ENCODE measurements at places on chromosomes 1 and 21. TPM values are rescaled to one million over a fixed set of nuclear protein-coding genes. Genes with fewer than 3 reads are reported as not detected.
A peak's percentile ranks its signal among the peaks of the same experiment; 100 is the strongest.

DNA sequence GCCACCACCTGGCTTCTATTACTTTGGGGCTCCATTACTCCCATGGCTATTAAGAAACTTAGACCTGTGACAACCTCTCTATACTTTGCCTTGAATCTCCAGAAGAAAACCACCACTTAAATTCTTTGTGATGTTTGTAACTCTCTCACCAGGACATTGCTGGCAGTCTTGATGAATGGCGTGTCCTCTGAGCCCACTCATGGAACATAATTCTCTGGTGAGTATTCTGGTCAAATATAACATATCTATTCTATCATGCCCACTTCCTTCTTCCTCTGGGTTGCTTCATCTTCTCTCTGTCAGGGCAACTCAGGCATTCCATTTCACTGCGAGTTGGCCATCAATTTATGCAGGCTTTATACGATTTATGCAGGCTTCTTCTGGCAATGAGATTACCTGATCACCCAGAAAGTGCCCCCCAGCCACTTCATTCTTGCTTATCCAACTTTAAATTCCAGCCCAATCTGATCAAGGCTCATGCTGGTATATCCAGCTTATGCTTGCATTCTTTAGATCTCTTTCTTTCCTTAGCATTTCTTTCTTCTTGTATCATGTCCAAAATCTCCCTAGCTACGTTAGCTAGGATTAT, 112.0 kb upstream of the CHRM3 start:
- peak; percentile 47 for DNase-seq

- DNase-seq, result no peak
These were observed 78.0 kb upstream of the ATP5PO start for GRCh38 chr21:33993286-33994231.

DNA sequence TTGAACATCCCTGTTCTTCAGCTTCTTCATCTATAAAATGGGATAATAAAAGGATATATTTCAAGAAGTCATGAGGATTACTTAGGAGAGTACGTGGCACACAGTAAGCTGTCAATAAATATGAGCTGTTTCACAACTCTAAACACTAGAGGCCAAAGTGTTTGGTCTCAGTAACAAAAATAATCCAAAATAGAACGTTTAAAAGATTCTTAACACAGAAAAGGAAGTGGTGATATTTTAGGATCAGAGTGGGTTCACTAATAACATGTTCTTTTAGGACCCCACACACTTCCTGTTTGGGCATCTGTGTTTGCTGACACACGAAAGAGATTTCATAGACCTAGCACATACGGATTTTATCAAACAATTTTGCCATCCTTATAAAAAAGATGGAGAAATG, 32.9 kb downstream of the TNFSF18 start:
- no peak for DNase-seq

DNA sequence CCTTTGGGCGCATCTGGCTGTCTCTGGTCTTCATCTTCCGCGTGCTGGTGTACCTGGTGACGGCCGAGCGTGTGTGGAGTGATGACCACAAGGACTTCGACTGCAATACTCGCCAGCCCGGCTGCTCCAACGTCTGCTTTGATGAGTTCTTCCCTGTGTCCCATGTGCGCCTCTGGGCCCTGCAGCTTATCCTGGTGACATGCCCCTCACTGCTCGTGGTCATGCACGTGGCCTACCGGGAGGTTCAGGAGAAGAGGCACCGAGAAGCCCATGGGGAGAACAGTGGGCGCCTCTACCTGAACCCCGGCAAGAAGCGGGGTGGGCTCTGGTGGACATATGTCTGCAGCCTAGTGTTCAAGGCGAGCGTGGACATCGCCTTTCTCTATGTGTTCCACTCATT, 2.2 kb upstream of the GJB4 start:
- DNase-seq, result no peak

- no peak for DNase-seq
These were observed 53.7 kb upstream of the MAN1A2 start for GRCh38 chr1:117313555-117313954.

Gene PRAMEF11
- not detected for total RNA-seq

GRCh38 chr1:103250441-103250861, 142.1 kb upstream of the COL11A1 start:
- DNase-seq, result no peak

Gene RGS16
- total RNA-seq, result not detected

GRCh38 chr1:4563586-4563985, 90.8 kb upstream of the AJAP1 start:
- DNase-seq, result no peak

DNA sequence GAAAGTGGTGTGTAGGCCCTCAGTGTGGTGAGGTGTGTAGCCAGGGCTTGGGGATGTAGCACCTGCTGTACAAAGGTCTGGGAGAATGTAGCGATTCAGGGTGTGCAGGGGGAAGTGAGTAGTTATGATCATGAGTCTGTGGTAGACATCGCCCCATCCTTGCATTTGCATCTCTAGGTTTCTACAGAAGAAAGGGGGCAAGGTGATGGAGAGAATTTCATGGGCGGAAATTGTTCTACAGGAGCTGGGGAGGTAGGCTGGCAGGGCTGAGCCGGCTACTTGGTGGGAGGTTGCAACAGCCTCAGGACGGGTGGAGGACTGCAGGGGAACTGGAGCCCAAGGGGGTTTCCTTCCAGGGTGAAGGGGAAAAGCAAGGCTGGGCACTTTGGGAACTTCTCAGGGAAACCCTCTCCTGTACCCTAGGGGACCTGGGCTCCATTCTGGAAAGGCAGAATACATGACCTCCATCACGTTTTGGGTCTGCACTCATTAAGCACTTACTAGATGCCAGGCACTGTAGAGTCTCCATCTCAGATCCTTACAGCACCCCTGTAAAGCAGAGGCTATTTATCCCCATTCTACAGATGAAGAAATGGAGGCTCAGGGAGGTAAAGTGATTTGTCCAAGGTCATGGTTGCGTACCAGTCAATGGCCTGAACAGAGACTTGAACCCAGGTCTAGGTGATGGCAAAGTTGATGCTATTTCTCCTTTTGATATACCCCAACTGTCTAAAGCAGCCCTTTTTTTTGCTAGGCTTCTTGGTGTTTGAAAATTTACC, 14.5 kb upstream of the TNFRSF1B start:
- no peak for DNase-seq

DNA sequence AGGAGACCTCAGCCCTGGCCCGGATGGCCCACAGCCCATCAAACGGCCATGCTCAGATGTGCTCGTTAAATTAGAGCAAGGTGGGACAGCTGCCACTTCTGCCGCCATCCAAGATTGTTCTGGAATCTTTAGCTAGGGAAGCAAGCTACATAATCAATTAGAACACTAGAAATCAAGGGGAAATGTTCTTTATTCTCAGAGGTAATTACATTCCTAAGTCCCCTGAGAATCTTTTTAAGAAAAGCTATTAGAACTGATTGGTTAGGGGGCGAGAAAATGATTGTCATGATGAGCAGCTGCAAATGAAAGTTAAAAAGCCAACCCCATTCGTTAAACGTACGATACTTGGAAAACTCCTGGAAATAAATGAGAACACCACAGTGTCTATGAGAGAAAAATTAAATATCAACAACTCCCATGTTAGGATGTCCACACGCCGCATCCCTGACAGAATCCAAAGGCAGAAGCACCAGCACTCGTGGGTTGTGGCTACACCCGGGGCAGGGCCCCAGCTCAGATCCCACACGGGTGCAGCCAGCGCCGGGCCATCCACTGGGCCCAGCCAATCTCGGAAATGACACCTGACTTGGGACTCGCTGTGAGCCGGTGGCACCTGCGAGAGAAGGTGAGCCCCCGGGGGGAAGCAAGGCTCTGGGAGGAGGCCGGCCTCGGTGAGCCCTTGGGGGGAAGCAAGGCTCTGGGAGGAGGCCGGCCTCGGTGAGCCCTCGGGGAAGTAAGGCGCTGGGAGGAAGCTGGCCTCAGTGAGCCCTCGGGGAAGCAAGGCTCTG, 37.6 kb downstream of the KRTAP10-1 start:
- DNase-seq, result no peak

Gene DDR2
- 55.3 TPM for total RNA-seq

DNA sequence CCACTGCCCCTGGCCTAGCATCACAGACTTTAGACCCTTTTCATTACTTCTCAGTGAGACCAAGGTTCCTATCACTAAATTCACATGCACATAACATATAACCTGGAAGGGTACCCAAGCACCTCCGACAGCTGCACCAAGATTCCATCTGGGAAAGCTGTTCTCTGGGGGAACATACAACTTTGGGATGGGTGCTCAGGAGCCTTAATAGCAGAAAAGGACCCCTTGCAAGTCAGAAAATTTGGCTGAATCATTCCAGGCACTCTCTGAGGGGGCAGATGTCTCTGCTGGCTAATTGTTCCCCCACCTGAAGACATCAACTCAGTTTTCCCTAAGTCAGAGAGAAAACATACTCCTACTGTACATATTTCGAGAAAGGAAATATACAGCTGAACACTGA, 41.3 kb upstream of the PSEN2 start:
- DNase-seq, result no peak

- DNase-seq, result peak; percentile 63
These were observed 518.5 kb downstream of the PLPP3 start for GRCh38 chr1:56060906-56061305.

Gene FCRL6
- total RNA-seq, result not detected

DNA sequence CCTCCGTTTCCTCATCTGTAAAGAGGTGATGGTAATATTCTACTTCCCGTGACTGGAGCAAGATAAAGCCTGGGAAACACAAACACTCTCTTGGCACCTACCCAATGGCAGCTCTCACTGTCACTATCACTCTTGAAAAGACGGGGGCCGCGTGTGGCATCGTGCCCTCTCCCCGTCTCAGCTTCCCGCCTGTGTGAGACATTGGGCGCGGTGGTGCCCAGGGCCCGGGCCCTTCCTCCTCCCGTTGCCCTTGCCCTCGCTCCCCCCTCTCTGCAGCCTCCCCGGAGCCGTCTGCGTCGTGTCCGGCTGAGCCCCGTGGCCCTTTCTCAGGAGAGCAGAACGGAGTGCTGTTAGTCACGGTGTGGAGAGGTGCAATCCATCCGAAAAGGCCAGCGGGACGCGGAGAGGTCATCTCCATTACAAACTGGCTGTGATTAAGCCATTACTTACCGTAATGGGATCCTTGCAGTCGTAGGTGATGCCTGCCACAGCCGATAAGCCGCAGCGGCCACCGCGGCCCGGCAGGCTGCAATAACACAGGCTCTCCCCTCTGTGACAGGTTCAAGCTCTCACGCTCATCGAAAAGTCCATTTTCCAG, 156.4 kb upstream of the ZC3H12A start:
- DNase-seq, result no peak

GRCh38 chr1:56064705-56065104, 514.7 kb downstream of the PLPP3 start:
- DNase-seq, result peak; percentile 73

DNA sequence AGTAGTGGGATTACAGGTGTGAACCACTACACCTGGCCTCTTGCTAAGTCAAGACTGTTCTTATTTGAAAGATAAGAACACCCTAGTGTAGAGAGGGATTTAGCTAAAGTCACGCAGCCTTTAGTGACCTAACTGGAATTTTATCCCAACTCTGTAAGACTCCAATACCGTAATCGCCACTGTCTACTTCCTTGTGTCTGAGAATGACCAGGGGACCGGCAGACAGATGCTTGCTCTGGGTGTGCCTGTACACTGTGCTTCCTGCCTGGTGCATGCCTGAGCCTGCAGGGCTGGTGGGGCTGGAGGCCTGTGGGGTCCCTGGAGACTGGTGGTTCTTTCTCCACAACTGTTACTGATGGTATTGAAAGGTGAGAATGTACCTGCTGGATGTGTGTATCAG, 15.3 kb downstream of the MFSD2A start:
- no peak for DNase-seq

Gene PKNOX1
- total RNA-seq, result 22.6 TPM

Gene GNAT2
- total RNA-seq, result not detected

Gene S100A11
- total RNA-seq, result 454 TPM

GRCh38 chr1:207670997-207671396, 26.1 kb downstream of the CR1L start:
- no peak for DNase-seq

GRCh38 chr1:50986653-50987052, 16.6 kb downstream of the CDKN2C start:
- DNase-seq, result peak; percentile 37

Gene CAPZB
- 97.1 TPM for total RNA-seq

DNA sequence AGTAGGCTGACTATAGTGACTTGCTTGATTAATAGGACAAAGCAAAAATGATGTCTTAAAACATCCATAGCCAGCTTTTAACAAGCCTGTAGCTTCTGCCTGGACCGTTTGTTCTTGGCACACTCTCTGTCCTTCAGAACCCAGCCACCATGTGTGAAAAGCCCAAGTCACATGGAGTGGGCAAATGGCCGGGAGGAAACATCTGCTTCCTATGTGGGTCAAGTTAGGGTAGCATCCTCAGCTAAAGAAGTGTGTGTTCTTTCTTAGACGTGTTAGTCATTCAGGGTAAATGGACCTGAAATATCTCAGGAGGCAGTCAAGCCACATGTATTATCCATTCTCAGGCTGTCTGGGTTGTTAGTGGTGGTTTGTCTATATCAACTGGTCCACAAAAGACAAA, 23.4 kb downstream of the RD3 start:
- peak; percentile 26 for DNase-seq

Gene DDAH1
- total RNA-seq, result 47.1 TPM

Gene LCE1F
- total RNA-seq, result not detected

Gene SUSD4
- 0.92 TPM for total RNA-seq

DNA sequence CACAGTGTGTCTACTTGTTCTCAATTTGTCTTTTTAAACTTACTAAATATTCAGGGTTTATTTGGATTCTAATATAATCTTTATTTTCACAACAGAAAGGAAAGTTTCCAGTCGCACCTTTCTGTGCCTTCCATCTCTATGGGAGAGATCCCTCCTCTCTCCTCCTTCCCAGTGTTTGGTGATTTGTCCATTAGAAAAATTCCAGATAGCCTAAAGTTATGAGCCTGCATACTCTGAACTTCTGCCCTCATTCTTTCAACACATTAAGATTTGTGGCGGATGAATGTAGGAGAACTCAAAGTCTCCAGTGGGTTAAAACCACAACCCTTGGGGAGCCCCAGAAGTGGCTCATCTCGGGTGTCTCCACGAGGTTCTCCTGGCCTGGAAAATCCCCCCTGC, 3.6 kb downstream of the NHLH2 start:
- no peak for DNase-seq
